ENCODE measurements at places on chromosomes 12 and 14.

GRCh38 chr12:130696379-130697100, 19.6 kb downstream of the RIMBP2 start:
- DNase-seq, result no peak

DNA sequence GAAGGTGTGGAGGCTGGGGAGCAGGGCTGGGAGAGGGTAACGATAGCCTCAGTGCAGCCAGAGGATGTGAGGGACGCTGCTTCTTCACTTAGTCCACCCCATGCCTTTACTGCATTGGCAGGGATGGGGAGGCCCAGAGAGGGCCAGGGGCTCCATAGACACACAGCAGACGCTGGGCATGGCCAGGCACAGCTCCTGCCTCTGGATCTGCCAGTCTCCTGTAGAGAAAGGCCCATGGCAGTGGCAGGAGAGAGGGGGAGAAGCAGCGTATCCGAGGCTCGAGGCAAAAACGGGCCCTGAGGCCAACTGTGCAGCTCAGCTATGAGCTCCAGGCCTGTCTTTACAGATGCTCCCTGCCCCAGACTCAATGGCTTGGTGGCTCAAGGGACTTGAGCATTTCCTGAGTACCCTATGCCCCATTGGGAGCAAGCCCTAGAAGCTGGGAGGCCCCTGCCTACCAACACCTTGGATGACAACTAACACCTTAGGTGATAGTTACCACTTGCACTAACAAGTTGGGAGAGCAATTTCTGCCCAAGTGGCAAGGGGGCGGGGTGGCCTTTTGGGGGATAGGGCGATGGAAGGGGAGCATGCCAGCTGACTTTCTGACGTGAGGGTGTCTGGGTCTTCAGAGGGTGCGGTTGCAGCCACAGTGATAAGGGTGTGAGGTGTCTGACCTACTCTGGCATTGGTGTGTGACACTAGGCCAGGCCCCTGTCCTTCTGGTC, 5.0 kb upstream of the LBHD2 start:
- DNase-seq, result no peak

GRCh38 chr12:53623548-53624385, 2.4 kb downstream of the ATF7 start:
- DNase-seq, result no peak

DNA sequence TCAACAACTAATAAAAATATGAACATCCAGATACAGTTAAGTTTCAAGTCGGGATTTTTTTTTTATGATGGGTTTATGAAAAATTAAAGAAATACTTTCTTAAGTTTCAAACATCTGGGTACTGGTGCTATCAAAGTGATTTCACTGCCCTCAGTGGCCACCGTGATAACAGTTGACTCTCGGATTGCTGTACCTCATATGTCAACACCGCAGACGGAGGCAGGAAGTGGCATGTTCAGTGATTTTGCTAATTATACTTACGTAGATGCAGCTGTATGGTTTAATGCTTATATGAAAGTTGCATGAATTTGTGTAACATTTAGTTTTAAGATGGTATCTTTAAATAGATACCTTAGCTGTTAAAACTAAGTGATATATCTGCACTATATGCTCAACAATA, 20.8 kb upstream of the FBLN5 start:
- no peak for DNase-seq

DNA sequence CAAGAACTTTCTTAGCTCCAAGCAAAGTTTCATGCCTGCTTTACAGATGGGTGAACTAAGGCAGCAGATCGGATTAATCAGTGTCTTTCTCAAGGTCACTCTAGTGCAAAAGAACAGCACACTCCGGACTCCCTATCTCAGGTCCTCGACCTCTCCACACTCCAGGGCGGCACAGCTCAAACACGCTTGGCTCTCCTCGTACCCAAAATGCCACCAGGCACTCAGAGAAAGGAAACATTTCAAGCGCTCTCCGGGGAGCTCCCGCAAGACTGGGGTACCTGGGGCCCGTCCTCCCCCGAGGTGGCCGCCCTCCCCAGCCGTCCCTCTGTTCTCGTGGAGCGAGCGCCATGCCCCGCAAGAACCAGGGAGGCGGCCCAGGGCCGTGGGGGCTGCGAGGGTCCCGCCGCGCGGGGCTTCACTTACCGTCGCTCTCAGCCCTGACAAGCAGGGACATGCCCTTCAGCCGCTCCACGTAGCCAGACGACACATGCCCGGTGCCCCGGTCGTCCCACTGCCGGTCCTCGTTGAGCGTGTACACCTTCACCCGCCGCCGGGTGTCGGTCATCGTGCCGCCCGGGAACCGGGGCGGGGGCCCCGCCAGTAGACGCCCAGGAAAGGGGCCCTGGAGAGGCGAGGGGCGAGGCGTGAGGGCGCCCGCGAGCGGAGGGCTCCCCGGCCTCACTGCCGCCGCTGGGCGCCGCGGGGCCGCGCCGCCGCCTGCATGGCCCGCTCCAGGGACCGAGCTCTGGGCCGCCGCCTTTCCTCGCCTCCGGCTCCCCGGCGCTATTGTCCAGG, 830 bp downstream of the PPP4R3A start:
- DNase-seq, result no peak

GRCh38 chr14:104195878-104196277, 57.5 kb downstream of the KIF26A start:
- DNase-seq, result no peak

DNA sequence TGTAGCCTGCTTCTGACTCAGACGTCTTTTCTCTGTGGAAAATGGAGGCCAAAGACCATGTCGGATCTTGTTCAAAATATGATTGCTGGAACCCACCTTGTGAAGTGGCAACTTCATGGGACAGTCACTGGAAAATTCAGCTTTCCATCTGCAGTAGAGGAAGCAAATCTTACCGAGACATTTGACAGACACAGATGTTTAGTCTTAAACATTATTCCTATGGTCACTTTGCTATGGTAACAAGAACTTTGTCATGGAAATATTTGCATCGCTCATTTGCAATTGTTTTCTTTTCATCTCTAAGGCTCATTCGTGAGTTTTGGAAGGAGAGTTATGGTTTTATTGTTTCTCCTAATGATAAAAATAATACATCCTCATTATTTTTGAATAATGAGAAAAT, 98.3 kb upstream of the HIF1A start:
- DNase-seq, result no peak

Measured in GM04503 (cell line).